ENCODE measurements at places on chromosomes 6 and 20.

GRCh38 chr6:134510920-134511319 is 193.0 kb upstream of the SGK1 start:
- DNase-seq: no peak

- no peak for DNase-seq
Observed at GRCh38 chr6:14647357-14647756, 529.8 kb downstream of the CD83 start.

DNA sequence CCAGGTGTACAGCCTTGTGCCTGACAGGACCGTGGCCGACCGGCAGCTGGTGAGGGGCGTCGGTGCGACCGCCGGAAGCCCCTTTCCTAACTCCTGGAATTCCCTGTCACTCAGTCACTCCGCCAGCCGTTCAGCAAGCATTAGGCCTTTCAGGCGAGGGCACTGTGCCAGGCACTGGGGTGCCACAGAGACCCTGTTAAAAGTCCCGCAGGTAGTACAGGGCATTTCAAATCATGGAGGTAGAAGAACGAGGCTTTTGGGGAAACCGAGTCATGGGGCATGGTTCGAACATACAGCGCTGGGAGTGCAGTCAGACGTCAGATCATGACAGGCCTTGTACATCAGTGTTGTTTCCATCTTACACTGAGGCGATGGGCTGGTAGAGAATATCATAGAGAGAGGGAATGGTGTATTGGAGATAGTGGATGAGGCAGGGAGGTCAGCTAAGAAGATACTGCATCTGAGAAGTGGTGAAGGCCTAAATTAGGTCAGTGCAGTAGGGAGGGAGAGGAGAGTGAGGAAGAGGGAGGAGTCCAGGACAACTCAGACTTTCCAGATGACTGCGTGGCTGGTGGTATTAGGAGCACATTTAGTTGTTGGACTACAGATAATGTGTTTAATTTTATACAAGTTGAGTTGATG is 892 bp upstream of the DXO start:
- DNase-seq: no peak

DNA sequence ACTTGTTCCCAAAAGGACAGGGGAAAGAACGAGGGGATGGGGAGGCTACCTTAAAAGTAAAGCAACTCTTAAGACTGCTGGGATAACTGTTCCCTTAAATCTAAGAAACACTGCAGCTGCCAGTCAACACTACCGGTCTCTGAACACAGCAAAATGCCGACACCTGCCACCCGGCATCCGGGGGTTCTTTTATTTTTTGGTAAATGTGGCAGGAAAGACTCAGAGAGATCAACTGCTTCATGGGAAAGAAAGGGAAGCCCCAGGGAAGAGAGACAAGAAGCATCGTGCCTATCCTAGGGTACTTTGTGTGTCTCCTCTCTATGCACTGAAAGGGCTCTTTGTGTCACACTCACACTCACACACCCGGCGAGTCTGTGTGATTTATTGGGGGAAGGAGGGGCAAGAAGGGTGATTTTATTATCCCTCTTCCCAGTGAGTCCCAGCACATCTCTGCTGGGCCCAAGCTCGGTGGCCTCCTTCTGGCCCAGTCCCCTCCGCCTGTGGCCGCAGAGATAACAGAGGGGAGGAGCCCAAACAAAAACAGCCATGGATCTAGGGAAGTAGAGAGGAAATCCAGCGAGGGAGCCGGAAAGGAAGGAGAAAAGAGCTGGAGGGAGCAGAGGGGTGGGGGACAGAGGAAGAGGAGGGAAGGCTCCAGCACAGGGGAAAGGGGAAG is 1.4 kb downstream of the FYN start:
- DNase-seq: no peak

DNA sequence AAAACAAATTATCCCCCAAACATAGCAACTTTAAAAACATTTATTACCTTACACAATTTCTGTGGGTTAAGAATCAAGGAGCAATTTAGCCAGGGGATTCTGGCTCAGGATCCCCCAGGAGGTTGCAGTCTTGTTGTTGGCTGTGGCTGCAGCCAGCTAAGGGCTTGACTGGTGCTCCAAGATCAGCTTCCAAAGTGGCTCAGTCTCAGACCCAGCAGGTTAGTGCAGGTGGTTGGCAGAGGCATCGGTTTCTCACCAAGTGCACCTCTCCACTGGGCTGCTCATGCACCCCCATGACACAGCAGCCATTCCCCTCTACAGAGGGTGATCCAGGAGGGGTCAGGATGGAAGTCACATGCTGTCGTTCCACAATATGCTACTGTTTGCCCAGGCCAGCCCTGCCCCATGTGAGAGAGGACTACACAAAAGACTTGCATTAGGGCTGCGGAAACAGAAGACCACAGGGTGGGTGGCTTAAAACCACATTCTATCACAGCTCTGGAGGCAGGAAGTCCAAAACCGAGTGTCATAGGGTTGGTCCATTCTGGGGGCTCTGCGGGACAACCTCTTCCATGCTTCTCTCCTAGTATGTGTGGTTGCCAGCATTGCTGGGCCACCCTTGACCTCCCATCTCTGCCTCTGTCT is 125.8 kb downstream of the C6orf118 start:
- DNase-seq: no peak

DNA sequence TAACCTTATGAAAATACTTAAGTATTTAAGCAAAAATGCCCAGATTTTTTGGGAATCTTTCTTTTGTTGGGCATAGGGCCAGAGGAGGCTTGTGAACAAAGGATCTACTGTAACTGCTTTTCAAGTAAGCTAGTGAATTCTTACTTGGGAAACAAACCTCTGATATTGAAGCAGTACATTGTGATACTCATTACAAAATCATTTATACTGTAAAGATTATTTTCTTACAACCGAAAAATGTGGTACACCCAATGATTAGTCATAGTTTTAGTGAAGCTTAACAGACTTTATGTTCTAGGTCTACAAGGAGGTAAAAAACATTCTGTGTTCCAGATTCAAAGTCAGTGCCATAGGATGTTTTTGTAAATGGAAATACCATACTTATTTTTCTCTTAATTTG is 272.9 kb upstream of the KCNQ5 start:
- no peak for DNase-seq

GRCh38 chr6:106256201-106256968 is 69.2 kb downstream of the ATG5 start:
- DNase-seq: peak; percentile 72

DNA sequence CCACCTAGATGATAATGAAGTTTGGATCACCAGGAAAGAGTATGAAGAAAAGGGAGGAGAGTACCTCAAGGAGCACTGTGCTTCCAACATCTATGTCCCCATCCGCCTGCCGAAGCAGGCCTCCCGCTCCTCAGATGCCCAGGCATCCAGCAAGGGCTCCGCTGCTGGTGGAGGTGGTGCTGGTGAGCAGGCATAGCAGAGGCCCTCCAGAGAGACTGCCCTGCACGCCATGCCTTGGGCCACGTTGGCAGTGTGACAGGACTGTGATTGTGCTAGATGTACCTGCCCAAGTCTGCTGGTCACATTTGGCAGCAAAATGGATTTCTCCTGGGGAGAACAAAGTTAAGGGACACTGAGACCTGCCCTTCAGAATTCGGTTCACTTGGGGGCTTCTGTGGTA is 23.4 kb downstream of the ACTR5 start:
- DNase-seq: no peak

DNA sequence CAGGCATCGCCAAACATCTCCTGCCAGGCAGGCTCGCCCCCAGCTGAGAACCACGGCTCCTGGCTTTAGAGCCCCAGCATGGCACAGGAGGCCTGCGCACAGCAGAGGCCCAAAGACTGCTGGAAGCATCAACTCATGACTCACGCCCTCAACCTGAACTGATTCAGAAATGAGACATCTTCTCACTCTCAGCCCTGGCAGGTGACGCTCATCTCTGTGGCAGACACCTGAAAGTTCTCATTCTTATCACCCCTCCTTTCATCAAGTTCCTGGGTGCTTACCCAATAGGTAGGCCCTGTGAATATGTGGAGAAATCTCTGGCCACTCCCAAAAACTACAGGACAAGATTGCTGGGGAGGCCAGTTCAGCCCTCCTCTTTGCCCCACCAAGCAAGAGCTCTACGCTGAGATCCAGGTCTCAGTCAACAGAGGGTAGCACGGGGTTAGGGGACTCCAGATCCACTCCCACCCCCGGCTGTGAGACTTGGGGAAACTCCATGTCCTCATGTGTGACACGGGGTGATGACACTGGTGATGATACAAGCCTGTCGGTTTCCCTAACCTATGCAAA is 11.3 kb downstream of the NFATC2 start:
- no peak for DNase-seq

DNA sequence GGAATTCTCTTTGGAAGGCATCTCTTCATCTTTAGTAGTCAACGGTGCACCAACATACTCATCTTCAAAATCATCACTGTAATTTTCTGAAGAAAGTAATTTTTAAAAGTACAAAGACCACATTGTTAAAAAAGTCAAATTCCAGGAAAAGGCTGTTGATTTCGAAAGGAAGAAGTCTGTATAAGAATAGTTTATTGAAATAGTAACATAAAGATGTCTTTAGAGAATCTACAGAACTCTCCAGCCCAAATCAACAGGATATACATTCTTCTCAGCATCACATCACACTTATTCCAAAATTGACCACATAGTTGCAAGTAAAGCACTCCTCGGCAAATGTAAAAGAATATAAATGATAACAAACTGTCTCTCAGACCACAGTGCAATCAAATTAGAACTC is 23.4 kb downstream of the CEP162 start:
- DNase-seq: no peak

DNA sequence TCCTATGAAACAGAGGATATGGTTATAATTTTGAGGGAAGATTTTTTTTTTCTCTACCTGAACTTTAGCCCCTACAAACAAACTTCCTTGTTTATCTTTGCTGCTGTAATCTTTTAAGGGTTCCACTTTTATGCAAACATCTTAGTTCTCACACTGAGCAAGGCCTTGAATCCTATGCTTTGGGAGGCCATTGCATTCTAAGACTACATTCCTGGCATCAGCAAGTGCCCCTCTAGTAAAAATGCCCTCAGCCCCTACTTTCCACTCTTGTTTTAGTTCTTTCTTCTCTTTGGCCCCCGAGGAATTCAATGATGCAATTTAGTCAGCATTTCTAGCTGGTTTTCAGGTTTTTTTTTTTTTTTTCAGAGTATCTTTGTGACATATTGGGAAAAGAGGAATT is 8.1 kb upstream of the AHI1 start:
- no peak for DNase-seq

GRCh38 chr20:33832103-33832804 is 21.1 kb downstream of the CHMP4B start:
- no peak for DNase-seq

DNA sequence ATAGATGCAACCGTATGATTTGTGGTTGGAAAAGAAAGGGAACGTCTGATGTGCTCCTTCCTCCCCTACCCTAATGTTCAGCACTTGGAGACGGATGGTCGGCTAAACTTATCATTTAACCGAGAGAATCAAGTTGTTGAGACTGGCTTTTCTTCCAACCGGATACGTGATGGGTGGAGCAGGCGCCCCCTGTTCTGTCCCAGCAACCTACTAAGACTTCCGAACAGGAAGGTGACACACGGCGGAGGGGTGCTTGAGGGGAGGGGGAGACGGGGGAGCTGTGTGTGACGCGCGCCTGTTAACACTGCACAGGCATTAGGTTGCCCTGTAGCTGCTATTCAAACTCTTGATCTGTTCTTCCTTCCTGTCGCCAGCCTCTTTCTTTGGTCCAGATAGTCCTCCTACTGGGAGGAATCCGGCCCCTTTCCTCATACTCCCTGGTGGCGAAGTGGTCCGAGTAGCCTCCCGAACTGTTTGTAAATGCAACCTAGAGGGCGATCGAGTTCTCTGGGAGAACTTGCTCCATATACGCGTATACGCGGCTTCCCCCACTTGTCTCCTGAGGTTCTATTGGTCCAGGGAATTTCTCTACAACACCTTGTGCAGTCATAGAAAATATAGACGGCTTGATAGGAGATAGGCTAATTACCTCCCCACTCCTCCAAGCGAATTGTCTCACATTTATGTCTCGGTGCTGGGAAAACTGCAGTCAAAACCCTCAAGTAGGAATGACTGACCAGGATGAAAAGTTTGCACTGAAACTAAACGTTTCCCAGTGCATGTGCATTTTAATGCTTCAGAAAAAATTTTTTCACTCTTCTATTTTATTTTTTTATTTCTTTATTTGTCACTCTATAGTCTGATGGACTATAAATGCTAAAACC is 126.0 kb upstream of the SLC2A12 start:
- DNase-seq: peak; percentile 90

DNA sequence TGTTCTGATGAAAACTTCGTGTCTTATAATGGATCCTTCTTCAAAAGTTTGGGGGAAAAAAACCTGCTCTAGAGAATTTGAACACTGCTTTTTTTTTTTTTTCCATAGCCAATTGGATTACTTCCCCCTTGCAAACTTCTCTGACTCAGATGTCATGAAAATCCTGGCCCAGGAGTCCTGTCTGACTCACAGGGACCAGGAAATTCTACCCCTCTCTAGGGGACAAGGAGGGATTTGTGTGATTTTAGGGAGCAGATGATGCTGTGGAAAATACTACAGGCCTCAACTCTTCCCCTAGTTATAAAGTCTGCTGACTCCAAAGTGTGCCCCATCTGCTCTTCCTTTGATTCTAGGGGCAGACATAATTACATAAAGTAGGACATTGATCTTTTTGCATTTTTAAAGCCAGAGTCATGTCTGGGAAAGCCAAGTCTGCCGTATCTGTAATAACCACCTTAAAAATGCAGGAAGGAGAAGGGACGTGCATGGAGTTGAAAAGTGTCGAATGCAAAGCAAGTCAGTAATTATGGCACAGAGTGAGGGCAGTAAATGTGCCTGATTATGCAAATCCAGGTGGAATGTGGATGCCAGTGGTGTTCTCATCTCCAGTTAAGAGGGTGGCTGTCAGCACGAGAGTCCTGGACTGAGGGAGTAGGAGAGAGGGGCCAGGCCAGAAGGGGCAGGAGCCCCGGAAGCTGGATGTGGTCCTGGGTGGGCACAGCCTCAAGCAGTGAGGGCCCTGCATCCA is 144.3 kb upstream of the SULF2 start:
- peak; percentile 60 for DNase-seq

DNA sequence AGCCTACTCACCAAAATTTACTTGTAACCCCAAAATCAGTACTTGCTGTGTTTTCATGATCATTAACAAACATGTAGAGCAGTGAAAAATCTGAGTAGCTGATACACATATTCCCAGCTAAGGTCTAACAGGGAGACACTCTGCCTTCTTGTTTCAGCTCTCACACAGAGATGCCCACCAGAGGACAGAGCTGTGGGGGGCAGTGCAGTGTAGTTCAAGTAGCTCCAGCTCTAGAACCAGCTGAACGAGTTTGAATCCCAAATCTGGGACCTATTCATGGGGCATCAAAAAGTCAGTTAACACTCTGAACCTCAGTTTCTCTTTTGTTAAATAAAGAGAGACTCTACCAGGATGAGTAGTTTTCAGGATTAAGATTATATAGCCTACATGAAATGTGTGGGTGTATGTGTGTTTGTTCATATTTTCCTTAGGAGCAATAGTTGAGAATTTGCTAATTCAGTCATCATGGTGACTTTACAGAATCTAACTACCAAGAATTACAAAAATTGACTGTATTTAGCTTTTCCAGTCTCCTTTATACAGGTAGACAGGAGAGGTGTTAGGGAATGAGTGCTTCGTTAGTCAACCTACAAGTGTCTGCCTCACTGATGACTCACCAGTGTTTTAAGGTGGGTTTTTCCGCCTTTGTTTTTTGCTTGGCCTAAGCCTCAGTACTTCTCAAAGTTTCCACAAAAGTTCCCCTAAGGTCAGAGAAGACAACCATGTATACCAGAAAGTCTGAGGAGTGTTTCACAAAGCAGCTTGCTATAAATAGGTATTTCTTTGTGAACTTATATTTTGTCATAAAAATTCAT is 164.0 kb upstream of the RUNX2 start:
- DNase-seq: no peak

Data from GM04504 (cell line).